ENCODE measurements at places on chromosomes 3 and 15.
A peak's percentile ranks its signal among the peaks of the same experiment; 100 is the strongest.

- no peak for DNase-seq
Observed at GRCh38 chr3:43236008-43236407, 50.3 kb upstream of the SNRK start.

DNA sequence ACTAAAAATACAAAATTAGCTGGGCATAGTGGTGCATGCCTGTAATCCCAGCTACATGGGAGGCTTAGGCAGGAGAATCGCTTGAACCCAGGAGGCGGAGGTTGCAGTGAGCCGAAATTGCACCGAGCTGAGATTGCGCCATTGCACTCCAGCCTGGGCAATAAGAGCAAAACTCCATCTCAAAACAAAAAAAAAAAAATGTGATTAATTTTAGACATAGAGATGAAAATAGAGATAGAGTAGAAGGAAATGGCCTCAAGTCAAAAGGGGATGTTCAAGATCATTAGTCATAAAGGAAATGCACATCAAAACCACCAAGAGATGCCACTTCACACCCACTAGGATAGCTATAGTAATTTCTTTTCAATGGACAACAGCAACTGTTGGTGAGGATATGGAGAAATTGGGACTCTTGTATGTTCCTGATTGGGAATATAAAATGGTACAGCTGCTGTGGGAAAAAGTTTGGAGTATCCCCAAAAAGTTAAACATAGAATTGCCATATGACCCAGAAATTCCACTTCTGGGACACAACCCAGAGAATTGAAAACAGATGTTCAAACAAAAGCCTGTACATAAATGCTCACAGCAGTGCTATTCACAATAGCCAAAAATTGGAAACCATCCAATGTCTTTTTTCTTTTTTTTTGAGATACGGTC, 55.4 kb downstream of the ABHD2 start:
- no peak for DNase-seq

DNA sequence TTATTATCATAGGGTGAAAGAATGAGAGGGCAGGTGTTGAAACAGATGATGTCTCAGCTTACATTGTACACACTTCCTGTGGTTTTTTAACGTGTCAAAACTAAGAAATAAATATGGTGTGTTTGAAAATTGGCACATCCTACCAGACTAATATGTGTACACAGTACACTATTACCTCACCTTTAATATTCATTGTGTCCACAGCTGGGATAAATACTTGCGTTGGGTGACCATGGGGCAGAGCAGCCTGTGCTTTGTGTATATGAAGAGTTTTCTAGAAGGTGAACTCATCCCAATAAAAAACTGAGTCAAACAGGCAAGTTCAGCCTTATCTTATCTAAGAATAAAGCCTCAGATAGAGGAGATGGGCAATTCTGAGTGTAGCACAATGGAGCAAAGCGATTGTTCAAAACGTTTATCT, 17.3 kb downstream of the SUCNR1 start:
- no peak for DNase-seq

GRCh38 chr15:68205558-68205944, 419 bp upstream of the CALML4 start:
- no peak for DNase-seq

GRCh38 chr3:32501783-32502117, 902 bp downstream of the CMTM6 start:
- DNase-seq: no peak

DNA sequence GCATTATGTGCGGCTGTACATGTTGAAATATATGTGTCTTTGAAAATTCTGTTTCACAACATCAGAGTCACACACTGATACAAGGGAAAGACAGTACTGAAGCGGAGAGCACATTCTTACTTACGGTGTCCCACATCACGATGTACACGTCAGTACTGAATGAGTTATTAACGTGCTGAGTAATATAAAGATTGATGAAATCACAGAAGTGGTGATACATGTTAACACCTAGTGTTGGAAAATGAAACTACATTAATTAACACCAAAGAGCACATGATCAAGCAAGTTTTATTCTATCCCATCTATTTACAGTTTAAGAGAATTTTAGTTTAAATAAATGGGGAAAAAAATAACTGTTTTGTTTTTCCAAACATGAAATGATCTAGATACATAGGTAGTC, 15.6 kb downstream of the EOGT start:
- DNase-seq: no peak

- no peak for DNase-seq
Observed at GRCh38 chr3:77038930-77039605, 831 bp upstream of the ROBO2 start.

DNA sequence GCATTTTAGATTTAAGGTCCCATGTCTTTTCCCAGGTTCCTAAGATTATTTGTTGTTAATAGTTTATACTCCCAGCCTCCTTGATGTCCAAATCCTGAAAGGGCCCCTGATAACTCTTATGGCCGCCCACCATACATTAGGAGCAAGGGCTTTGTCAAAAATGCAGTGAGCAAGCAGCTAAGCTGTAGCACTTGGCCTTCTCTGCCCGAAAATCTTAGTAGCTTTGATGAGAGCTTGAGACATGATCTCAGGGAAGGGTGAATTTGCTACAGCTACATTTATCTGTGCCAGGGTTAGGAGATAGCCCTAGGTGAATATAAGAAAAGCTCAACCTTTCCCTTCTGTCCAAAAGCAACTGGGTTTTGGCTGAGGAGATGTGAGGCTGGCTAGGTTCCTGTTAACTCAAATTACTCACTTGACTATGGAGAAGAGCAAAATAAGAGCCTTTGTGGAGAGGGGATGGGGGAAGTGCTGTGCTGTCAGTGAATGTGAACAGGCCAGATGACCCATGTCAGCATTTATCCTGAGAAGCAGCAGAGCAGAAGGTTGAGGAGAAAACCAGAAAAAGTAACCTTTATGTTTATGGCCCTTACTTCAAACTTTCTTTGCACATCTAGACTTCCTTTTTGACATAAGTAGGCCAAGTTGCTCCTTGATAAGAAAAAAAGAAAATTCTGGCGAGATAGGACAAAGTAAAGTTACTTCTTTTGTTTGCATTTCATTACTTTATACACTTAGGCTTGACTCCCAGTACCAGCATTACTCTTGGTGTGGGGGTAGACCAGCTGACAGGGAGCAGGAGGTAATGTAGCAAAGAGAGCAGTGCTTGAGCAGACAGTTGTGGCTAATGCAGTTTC, 21.1 kb downstream of the MAPK6 start:
- DNase-seq: no peak

DNA sequence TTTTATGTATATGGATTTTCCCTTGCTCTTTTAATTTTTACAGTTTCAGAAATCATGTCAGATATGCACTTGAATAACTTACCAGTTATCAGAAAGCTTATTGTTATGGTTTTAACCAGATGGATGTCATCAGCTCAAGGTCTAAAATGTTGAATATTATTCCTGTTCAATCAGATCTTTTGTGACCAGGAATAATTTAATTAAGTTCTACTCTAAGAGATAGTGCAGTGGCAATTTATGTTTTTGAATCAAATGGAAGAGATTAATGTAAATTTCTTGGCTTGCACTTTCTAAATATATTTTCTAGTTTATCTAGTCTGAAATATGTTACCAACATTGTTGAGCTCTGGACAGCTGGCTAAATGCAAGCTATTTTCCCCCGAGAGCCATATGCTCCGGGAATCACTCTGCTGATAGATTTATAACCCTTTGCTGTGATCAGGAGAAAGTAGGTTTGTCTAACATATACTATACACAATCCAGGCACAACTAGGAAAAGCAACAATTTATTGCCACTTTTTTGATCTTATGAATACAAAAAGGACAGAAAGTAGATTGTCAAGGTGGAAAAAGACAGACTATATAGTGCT, 76.8 kb upstream of the CD96 start:
- no peak for DNase-seq

- DNase-seq: no peak
Observed at GRCh38 chr15:80639168-80639555, 55.9 kb upstream of the ABHD17C start.

- no peak for DNase-seq
Observed at GRCh38 chr3:185316740-185317412, 46.1 kb upstream of the MAP3K13 start.

- peak; percentile 26 for DNase-seq
Observed at GRCh38 chr3:196159952-196160804, 51.0 kb downstream of the ZDHHC19 start.

GRCh38 chr3:193905541-193906396, 230.2 kb upstream of the HES1 start:
- no peak for DNase-seq

- DNase-seq: no peak
Observed at GRCh38 chr3:42780398-42780797, 7.3 kb upstream of the CCDC13 start.

DNA sequence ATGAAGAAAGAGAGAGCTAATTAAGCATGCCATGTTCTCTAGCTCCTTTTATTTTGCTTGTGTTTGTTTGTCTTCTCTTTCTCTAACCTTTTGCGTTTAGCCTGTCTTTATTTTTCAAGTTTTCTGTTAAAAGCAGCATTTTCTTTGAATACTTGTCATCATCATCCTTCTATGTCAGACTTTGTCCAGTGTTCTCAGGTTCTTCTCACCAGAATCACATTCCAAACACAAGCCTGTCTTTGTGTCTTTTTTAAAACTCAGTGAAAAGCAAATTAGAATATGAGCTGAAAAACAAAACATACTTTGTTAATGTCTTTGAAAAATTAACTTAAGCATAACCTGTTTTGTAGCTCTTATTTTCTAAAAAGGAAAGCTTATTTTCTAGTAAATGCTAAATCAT, 62.4 kb downstream of the LEKR1 start:
- DNase-seq: no peak

DNA sequence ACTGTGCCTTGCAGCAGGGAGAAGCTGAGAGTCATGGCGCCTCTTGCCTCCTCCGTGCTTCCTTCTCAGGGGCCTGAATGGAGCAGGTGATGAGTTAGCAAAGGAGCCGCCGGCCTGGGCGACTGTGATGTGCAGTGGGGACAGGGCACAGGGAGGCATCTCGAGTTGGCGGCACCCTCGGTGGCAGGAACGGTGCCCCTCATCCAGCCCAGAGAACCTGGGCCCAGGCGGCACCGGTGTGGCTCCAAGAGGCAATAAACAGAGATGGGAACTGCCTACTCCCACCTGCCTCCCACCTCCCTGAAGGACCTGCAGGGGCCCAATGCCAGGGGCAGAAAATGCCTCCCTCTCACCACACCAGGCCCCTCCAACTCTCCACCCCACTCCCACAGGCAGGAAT, 6.2 kb downstream of the SLC41A3 start:
- DNase-seq: no peak

GRCh38 chr15:92538115-92538514, 117.5 kb downstream of the FAM174B start:
- no peak for DNase-seq

GRCh38 chr3:196235452-196236122, 19.3 kb downstream of the SLC51A start:
- DNase-seq: no peak

GRCh38 chr3:159817126-159817525, 171.5 kb upstream of the IL12A start:
- no peak for DNase-seq

- DNase-seq: no peak
Observed at GRCh38 chr3:160226026-160226907, 1.0 kb downstream of the C3orf80 start.

- no peak for DNase-seq
Observed at GRCh38 chr15:60964527-60964926, 264.6 kb downstream of the RORA start.

- no peak for DNase-seq
Observed at GRCh38 chr3:88416436-88416835, 266.7 kb downstream of the C3orf38 start.

DNA sequence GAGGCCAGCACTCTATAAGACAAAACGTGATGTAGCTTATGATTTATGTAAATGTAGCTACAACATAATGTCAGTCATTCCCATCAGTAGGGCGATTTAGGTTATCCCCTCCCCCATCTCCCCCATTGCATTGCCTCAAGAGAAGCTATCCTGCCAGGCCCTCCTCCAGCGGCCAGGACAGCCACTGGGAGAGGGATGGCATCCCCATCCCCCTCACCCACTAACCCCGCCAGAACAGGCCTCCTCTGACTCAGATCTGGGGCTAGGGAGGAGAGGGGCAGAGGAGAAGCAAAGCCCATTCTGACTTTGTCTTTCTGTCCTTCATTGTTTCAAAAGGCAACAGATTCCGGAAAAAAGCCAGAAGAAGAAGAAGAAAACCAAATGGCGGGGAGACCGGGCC, 32.6 kb upstream of the ESYT3 start:
- DNase-seq: no peak

DNA sequence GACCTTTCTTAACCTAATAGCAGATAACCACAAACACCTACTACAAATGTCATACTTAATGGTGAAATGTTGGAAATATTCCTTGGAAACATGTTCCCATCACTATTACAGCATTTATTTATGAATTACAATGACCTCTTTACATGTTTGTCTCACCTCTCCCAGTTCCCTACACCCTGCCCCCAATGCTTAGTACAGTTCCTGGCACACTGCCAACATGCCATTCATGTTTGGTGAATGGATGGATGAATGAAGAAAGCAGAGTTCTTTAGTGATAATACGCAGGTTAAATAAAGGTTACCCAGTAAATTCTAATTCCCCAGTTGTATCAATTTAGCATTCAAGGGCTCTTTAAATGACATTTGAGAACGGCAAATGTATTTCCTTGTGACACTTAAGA, 259.9 kb upstream of the ATP11B start:
- no peak for DNase-seq

- no peak for DNase-seq
Observed at GRCh38 chr3:187063286-187064121, 75.8 kb downstream of the RPL39L start.

DNA sequence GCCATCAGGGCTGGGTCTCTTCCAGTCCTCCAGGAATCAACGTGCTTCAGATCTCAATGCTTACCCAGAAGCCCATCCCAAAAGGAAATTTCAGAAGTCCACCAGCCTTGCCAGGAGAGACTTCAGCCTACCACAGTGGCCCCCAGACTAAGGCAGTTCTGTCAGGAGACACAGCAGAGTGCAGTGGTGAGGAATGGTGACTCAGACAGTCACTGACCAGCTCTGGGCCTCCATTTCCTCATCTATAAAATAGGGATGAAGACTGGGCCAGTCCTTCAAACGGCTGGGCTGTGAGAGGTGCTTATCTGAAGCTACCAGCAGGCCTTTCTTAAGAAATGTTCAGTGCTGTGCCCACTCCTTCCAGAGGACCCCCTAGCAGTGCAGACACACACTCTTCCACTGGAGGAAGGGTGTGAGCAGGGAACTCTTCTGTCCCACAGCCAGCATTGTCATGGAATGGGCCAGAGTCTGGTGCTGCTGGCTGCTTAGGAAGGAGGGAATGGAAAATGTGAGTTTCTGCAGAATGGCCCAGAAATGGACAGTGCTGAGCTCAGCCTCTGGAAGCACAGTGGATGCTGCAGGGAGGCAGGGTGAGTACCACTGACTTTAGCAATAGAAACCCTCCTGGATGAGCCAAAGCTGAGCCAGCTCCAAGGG, 41.6 kb upstream of the DUSP7 start:
- no peak for DNase-seq

DNA sequence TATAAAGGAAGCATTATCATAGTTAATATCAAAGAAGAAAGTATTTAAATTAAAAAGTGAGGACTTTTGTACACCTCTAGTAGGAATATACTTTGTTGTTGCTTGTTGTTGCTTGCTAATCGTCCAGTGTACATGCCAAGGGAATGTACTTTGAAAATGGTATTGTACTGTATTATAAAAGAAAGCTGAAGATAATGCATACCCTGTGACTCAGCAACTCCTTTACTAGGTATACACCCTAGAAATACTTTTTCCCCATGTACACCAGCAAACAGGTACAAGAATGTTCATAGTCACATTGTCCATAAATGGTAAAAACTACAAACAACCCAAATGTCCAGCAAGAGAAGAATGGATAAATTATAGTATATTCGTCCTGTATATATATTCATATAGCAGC, 12.0 kb downstream of the TTBK2 start:
- no peak for DNase-seq

Data from AG04449 (cell line).